H4 (cell line): ENCODE measurements at places on chromosomes 4 and X.

- DNase-seq: peak; percentile 11
Observed at GRCh38 chr4:176001151-176002006, 64.3 kb upstream of the WDR17 start.

DNA sequence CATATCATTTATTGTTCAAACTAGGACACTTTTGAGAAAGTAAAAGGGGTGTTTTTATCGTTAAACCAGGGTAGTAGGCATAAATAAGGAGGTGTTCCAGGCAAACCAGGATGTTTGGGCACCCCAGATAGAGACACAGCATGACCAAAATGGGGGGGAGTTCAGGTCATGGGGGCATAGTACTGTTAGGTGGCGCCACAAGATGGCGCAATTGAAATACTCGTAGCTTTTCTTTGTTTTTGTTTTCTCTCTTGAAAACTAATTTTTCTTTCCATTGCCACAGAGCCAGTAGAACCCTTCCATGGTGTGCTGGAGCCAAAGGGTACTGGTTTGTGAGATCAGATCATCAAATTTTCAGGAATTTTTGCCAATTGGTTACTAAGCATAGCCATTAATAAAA lies 283.4 kb downstream of the BCOR start:
- DNase-seq: no peak

GRCh38 chr4:124253080-124253479 lies 459.5 kb downstream of the ANKRD50 start:
- no peak for DNase-seq

DNA sequence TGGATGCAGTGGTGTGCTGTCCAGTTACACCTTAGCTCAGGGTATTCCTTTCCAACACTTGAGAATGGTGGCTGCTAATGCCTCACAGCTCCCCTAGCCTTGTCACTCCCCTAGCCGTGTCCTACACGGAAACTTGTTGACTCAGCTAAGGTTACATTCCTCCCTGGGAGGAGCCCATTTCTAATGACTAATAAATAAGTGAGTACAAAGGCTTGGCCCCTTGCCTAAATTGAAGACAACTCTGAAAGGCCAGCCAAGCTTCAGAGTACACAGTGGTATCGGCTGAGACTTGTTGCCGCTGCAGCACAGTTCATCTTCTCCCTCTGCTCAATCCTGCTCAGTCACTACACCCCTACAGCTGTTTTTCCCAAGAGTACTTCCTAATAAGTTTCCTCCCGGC lies 21.2 kb upstream of the SLC25A31 start:
- peak; percentile 10 for DNase-seq

GRCh38 chr4:121726642-121727268 lies 30.0 kb upstream of the ANXA5 start:
- DNase-seq: peak; percentile 64

DNA sequence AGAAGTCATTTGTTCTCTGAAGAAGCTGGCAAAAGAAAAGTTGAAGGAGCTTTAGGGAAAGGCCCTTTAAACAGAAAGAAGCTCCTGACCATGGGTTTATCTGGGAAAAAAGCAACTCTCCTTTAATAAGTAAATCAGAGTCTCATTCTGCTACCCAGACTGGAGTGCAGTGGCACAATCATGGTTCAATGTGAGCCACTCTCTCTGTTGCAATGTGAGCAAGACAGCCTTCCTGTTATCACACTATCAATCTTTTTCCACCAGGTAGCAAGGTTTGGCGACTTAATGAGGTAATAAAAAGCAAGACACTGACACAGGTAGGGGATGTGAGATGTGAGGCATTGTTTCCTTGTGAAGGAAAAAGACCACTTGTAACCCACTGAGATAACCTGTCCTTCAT lies 111.3 kb downstream of the SYNPO2 start:
- DNase-seq: no peak

GRCh38 chrX:25241461-25241860 lies 225.7 kb upstream of the ARX start:
- DNase-seq: no peak

DNA sequence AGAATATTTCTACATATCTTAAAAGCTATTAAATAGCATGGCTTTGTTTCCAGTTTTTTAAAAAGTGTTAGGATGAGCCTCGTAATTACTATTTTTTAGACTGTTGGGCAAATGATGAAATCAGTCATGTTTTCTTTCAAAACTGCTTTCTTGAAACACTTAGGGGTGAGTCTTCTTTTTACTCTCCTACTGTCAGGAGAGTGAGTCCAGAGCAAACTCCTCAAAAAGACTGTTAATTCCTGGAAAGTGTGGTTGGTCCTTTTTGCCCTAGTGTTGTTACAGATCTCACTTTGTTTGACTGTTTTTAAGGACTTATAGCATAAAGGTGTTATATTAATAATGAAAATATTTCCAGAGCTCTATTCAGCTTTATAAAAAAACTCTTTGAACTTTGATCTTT lies 6.3 kb downstream of the GSTCD start:
- DNase-seq: no peak

- DNase-seq: peak; percentile 82
Observed at GRCh38 chr4:119628281-119629141, at the start of gene PDE5A. Gene PDE5A (minus strand): TSS chr4:119628804. CDS start chr4:119628671, 133 bp downstream.

- DNase-seq: peak; percentile 3
Observed at GRCh38 chr4:101914761-101915160, 124.2 kb downstream of the BANK1 start.

DNA sequence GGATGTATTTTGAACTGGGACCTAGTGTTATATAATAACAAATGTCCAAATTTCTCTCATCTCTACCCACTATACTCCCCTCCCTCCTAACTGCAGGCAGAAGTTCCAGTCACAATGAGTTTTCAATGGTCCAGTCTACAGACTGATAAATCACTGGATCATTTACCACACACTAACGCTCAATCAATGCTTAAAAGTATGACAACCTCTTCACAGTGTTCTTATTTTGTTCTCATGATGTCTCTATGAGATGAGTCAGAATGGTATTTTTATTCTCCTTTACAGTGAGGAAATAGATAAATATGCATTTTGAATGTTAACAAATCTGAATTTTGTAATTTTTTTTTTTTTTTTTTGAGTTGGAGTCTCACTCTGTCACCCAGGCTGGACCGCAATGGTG lies 83.7 kb upstream of the ETNPPL start:
- no peak for DNase-seq

- DNase-seq: no peak
Observed at GRCh38 chr4:184782731-184783373, 42.9 kb downstream of the ACSL1 start.

- no peak for DNase-seq
Observed at GRCh38 chr4:71677568-71677967, 106.3 kb downstream of the GC start.

DNA sequence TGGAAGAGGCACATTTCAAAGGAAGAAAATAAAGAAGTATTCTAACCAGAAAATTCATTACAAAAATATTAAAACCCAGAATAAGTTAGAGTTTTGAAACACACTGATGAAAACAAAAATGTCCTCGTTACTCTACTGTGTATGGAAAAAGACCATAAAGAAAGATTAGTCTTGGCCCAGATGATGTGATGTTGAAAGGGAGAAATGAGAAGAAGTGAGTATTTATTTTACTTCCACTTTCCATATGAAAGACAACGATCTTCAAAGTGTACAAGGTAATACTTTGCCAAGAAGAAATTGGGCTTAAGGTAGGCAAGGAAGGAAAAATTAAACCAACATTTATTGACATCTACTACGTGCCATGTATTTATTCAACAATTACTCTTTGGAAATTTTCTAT lies 48.6 kb upstream of the EMCN start:
- no peak for DNase-seq

- DNase-seq: no peak
Observed at GRCh38 chr4:39814403-39815185, 116.7 kb downstream of the UBE2K start.
